GM12864 (cell line): ENCODE measurements at places on chromosomes 5 and 9.

DNA sequence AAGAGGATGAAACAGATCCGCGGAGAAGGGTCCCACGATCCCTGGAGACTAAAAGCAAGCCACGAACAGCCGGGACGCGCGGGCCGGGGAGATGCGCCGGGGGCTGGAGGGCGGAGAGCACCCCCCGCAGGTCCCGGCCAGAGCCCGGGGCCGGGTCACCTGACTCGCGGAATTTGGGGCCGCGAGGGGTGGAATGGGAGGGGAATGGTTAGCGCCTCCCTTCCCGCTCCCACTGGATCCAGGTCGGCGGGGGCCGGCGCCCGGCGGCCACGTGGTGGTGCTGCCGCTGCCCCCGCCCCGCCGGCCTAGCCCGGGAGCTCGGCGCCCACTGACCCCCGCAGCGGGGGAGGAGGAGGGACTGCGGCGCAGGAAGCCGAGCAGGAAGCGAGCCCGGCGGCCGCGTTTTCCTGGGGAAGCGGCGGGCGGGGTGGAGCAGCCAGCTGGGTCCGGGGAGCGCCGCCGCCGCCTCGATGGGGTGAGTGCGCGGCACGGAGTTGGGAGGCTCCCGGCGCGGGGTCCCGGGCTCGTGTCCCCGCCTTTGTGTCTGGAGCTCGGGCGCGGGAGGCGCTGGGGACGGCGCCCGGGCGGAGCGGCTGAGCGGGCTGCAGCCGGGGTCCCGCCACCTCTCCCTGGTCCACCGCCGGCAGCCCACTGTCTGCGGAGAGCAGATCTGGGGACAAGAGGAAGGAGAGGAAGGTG, at the start of gene RAI14:
RAI14 (plus strand) TSS at position 328 of the 699 bp plus-strand sequence. CDS start 30,592 bp downstream, outside the sequence.
- no peak for DNase-seq

GRCh38 chr5:137201876-137202275, 297.2 kb downstream of the SPOCK1 start:
- no peak for DNase-seq

DNA sequence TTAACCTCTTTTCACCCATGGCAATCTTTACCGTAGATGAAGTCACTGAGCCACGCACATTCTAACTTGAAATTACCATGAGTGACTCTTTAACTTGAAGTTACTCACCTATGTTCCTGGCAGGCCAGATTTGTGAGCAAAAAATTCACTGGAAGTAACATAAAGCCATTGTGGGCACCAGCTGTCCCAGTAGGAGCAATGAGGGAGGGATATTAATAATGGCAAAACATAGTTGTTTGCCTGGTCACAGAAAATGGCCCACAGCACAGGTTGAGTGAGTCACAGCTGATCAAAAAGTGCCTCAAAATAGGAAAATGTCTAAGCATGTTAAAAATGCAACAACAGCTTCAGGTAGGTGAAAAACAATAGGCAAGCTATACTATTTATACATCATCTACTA, 146.6 kb downstream of the EFNA5 start:
- DNase-seq: no peak

DNA sequence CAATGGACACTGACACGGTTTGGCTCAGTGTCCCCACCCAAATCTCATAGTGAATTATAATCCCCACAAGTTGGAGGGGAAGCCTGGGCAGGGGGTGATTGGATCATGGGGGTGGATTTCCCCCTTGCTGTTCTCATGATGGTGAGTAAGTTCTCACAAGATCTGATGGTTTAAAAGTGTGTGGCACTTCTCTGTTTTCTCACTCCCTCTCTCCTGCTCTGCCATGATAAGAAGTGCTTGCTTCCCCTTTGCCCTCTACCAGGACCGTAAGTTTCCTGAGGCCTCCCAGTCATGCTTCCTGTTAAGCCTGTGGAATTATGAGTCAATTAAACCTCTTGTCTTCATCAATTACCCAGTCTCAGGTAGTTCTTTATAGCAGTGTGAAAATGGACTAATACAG, 115.8 kb upstream of the KIF2A start:
- DNase-seq: no peak

- no peak for DNase-seq
Measured at GRCh38 chr5:130773813-130774212, 391.2 kb downstream of the HINT1 start.

DNA sequence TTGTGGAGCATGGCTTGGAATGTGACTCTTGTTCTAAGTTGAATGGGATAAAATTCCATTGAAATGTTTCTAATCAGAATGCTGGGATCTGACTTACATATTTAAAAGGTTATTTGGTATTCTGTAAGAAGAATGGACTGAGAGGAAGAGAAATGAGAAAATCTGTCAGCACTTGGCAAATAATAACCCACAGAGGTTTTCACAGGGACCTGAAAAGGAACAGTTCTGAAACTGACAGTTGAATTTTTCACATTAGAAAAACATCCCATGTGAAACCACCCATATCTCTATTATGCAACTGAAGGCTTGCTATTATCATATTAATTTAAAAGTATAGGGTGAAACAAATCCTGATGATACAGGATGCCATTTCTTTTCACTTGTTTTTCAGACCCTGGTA, 302.7 kb downstream of the EPB41L4A start:
- DNase-seq: no peak

GRCh38 chr9:132506977-132507669, 75.3 kb upstream of the BARHL1 start:
- no peak for DNase-seq

DNA sequence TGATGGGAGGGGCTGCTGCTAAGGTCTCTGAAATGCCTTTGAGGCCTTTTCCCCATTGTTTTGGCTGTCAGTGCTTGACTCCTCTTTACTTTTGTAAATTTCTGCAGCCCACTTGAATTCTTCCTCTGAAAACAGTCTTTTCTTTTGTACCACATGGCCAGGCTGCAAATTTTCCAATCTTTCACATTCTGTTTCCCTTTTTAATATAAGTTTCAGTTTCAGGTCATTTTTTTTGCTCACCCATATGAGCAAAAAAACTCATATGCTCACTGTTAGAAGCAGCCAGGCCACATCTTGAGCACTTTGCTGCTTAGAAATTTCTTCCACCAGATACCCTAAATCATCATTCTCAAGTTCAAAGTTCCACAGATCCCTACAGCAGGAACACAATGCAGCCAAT, 234.6 kb upstream of the ADRA1B start:
- DNase-seq: no peak

GRCh38 chr5:170520372-170520771, 16.6 kb downstream of the KCNIP1 start:
- DNase-seq: no peak

GRCh38 chr5:79878721-79879336, 112.2 kb downstream of the MTX3 start:
- DNase-seq: no peak

DNA sequence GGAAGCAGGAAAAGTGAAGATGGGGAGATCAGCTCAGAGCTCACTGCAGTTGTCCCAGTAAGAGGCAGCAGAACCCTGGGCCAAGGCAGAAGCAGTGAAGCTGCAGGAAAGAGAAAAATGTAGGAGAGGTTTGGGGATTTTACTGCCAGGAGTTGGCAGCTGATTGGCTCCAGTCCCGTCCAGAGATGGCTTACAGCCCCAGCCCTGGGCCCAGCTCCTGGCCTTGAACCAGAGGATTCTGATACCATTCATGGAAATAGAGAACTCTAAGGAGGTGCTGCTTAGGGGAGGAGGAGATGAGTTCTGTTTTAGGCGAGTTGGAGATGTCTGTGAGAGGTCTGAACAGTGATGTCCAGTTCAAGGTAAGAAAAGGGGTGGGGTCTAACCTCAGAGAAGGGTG, 4.6 kb downstream of the MORN5 start:
- no peak for DNase-seq

DNA sequence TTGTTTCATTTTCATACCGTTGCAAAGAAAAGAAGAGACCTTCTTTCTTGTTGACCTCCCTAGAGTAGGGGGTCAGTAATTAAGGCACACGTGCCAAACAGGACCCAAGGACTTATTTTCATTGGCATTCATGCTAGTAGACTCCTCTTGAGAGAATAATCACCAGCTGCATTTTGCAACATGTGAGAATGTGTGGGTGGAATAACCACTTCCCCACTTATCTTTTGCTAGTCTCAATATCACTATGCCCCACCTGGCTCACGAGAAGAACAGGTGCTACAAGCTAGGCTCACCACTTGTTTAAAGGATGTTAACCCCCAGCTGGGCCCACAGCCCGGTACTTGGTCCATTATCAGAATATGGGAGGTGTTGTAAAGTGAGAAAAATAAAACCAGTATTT, 460.7 kb upstream of the MEF2C start:
- DNase-seq: peak; percentile 98

GRCh38 chr5:119651486-119651885, 22.1 kb downstream of the FAM170A start:
- no peak for DNase-seq

GRCh38 chr9:19181561-19181960, 48.9 kb upstream of the DENND4C start:
- no peak for DNase-seq

GRCh38 chr5:2936413-2936812, 184.9 kb upstream of the IRX2 start:
- no peak for DNase-seq

DNA sequence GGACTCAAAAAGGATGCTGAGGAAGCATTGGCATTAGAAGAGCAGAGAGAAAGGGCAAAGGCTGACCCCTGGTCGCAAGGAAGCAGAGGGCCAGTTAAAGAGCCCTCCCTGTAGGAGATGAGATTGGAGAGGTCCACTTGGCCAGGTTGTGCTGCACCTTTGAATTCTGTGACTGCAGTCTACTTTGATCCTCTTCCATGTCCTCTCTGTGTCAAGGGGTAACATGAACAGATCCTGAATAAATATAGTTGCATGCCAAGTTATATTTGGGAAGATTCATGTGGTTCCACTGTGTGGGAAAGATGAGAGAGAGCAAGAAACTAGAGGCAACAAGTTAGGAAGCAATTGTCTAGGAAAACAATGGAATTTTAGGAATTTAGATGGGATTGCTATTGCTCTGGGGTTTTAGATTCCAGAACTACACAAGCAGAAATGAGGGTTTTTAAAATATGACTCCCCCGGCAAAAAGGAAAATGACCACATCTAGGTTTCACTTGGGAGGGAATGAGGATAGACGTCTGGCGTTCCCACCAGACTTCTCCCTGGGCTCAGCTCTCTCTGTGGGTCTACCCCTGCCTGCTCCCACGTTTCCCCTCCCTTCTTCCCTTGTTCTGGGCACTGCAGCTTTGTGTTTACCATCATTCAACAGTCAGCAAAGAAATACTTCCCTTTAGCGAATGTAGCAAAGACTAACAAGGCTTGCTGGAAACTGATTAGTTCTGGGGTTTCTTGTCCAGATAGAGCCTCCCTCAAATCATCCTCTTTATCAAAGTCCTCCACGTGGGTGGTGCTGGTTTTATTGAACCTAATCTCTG, 63.6 kb downstream of the SNX18 start:
- no peak for DNase-seq

GRCh38 chr5:107361945-107362344, 308.8 kb downstream of the EFNA5 start:
- DNase-seq: no peak

GRCh38 chr5:36530215-36530614, 76.2 kb upstream of the SLC1A3 start:
- DNase-seq: no peak

GRCh38 chr5:6287176-6287575, 91.2 kb downstream of the MED10 start:
- DNase-seq: no peak

DNA sequence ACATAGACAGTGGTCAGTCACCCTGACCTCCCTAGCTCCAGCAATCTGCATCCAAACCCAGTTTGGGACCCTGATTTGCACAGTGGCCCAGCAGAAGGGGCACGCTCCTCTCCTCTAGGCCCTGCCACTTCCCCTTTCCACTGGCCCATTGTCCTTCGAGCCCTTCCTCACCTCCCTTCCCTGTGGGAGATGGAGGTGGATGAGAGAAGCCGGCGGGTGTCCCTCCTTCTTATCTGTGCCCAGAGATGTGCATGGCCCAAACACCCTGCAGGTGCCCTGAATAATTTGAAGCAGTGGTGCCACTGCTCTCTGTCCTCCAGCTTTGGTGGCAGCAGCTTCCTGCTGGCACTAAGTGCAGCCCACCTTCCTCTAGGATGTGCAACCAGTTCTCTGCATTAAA, 140.0 kb downstream of the BARX1 start:
- DNase-seq: no peak

- no peak for DNase-seq
Measured at GRCh38 chr5:149863176-149863575, 81.4 kb downstream of the PDE6A start.

- no peak for DNase-seq
Measured at GRCh38 chr9:123007269-123007668, 26.2 kb upstream of the GPR21 start.
